ENCODE measurements at places on chromosomes 16 and 17. TPM values are rescaled to one million over a fixed set of nuclear protein-coding genes. Genes with fewer than 3 reads are reported as not detected.

DNA sequence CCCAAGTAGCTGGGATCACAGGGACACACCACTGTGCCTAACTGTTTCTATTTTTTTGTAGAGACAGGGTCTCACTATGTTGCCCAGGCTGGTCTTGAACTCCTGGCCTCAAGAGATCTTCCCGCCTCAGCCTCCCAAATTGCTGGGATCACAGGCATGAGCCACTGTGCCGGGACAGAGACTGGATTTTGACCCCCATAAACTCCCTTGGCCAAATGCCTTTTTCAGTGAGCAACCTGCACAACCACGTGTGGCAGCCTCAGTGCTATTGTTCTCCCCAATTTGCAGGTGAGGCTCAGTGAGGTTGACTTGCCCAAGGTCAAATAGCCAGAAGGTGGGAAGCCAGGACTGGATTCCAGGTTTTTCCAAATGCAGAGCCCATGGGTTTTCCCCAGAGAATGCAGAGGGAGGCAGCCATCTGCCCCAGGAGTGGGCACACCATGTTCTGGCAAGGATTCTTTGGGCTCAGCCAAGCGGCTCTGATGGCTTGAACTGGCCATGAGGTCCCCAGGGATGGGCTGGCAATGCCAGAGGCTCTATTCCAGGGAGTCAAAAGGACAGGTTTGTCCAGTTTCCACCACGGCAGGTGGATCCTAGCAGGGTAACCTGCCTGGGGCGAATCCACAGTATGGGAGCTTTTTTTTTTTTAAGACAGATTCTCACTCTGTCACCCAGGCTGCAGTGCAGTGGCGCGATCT, 1.8 kb downstream of the IL27 start:
- H3K4me3 ChIP-seq = no peak overlapping the region
- DNase-seq = no peak
- H3K27ac ChIP-seq = no peak overlapping the region
- peaks cover 24% of the 10 kb centered on the region for H3K4me1 ChIP-seq
- no peaks in the 10 kb centered on the region for H3K36me3 ChIP-seq

DNA sequence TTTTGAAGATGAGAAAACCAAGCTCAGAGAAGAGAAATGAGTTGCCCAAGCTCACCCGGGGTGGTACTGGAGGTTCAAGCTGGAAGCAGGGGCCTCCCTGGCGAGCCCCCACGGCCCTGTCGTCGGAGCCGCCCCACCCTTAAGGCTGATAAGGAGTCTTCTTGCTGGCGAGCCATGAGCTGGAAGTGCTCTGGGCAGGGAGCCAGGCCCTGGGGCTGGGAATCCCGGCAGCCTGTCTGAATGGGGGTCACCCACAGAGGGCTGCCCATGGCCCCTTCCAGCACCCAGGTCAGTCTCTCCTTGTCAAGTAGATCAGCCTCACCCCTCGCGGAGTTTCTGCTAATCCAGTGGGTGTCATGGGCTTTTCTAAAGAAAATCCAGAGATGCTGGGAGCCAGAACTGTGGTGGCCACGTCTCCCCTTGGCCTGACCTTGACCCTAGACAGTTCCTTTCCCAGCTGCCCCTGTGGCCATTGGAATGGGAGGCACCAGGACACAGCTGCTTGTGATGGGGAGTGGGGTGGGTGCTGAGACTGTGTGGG, 1.2 kb upstream of the P2RX1 start:
- H3K27me3 ChIP-seq = no peaks in the 10 kb centered on the region
- no peak overlapping the region for H3K4me3 ChIP-seq
- H3K4me1 ChIP-seq = peaks cover 31% of the 10 kb centered on the region
- H3K36me3 ChIP-seq = no peaks in the 10 kb centered on the region

GRCh38 chr17:75769536-75769935, 4.5 kb upstream of the GALK1 start:
- DNase-seq = no peak
- no peaks in the 10 kb centered on the region for H3K27me3 ChIP-seq
- no peaks in the 10 kb centered on the region for H3K4me1 ChIP-seq
- H3K27ac ChIP-seq = no peak overlapping the region

Gene NOD2
- 6.6 TPM for total RNA-seq

DNA sequence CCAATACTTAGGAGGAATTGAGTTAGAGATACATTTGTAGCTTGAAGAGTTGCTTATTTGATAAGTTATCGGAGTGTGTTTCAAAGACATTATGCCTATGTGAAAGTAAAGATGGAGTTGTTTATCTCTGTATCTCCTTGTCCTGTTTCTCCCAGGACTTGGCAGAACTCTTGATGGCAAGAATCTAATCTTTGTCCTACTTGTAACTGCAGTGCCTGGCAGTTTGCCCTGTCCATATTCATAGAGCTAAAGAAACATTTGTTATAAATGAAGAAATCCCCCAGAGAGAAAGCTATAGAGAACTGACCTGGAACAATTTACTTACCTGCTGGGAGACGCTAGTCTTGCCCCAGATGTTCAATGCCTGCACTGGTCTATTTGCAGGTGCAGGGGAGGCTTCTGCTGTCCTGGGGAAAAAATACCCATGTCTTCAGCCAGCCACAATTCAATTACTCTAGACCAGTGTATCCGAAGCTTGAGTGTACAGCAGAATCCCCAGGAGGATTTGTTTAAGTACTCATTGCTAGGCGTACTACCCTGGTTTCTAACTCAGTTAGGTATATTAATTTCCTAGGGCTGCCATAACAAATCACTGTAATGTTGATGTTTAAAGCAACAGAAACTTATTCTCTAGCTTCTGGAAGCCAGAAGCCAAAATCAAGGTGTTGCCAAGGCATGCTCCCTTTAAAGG, 410.0 kb upstream of the HSBP1 start:
- H3K27me3 ChIP-seq = no peaks in the 10 kb centered on the region
- no peak overlapping the region for H3K27ac ChIP-seq
- no peaks in the 10 kb centered on the region for H3K36me3 ChIP-seq
- no peaks in the 10 kb centered on the region for H3K4me1 ChIP-seq

Gene RUNDC3A
- 0.11 TPM for total RNA-seq

Gene NPTX1
- total RNA-seq = 22.7 TPM

DNA sequence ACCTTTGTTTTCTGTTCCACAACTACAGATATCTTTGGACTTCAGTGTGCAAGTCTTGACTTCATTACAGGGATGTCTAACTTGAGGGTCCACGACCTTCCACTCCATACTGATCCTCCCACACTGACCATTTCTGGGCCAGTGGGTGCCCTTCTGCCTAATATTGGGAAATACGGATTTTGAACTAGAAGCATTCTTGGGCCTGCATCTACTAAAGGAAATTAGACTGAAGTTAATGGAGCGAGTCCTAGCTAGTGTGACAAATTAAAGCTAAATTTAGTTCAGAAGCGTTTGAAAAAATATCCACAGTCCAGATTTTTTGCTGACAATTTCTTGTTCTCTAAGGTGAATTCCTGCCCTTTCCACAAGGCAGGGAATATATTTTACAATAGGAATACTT, 9.9 kb upstream of the TMIGD1 start:
- DNase-seq = no peak
- H3K4me3 ChIP-seq = no peak overlapping the region
- H3K4me1 ChIP-seq = peaks cover 21% of the 10 kb centered on the region
- H3K27ac ChIP-seq = no peak overlapping the region
- no peaks in the 10 kb centered on the region for H3K27me3 ChIP-seq

DNA sequence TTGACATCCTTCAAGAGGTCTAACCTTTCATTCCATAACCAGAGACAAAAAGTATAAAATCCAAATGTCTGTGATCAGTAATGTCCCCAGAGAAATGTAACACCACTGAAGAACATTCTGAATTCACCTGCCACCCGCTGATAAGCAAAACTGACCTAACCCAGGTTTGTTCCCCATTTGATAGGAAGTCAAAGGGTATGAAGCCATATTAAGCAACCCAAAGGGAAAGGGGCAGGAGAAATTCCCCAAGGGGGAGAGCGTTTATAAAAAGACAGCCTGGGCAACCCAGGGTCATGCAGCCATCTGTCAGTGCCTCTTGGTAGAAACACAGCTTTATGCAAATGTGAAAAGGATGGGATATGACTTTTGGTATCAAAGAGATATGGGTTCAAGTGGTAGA, 30.7 kb upstream of the PIK3R6 start:
- peaks cover 77% of the 10 kb centered on the region for H3K4me1 ChIP-seq
- H3K36me3 ChIP-seq = peaks cover 37% of the 10 kb centered on the region
- no peak overlapping the region for H3K4me3 ChIP-seq

Gene SREBF1
- total RNA-seq = 97.2 TPM

Gene TBC1D3I
- 0.28 TPM for total RNA-seq

- no peaks in the 10 kb centered on the region for H3K27me3 ChIP-seq
- peaks cover 36% of the 10 kb centered on the region for H3K4me1 ChIP-seq
- H3K4me3 ChIP-seq = no peak overlapping the region
- peaks cover 17% of the 10 kb centered on the region for H3K36me3 ChIP-seq
- H3K27ac ChIP-seq = no peak overlapping the region
These were observed 823 bp downstream of the NBR1 start for GRCh38 chr17:43171586-43172487.

Gene MMP2
- not detected for total RNA-seq

All from activated CD4-positive, alpha-beta T cell treated with anti-CD3 and anti-CD28 coated beads for 36 hours (primary cell).